Activated T-cell treated with anti-CD3 and anti-CD28 coated beads for 48 hours (primary cell): ENCODE measurements at places on chromosomes 4 and X.

GRCh38 chr4:144645102-144645630 is 790 bp upstream of the HHIP start:
- no peak for DNase-seq

DNA sequence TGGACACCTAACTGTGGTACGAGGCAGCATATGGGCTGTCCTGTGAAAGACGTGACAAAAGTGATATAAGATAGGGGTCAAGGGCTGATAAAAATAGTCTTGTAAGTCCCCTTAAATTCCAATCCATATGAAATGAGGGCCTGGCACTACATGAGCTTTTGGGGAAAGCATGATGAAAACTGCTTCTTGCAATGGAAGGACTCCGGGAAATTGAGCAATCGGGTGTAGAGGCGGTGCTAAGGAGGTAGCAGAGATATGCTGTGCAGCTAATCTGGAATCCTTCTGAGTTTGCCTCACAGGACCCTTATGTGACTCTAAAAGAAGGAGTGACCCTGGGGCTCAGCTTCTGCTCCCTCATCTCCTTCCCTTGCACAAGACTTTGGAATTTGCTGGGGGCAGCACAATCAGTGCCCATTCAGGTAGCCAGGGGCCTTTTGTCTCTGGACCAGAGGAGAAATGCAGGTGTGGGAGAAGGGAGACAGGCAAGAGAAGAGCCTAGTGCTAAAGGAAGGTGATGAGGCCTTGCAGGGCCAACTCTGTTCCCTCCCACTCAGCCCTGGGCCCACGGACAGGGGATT is 12.8 kb downstream of the CLDN2 start:
- DNase-seq: no peak

GRCh38 chr4:8039290-8039689 is 99.6 kb upstream of the AFAP1 start:
- no peak for DNase-seq

GRCh38 chr4:93289241-93289640 is 539.3 kb upstream of the ATOH1 start:
- no peak for DNase-seq

- DNase-seq: no peak
These were observed 734 bp upstream of the GALNT7 start for GRCh38 chr4:173167758-173168395.

- DNase-seq: no peak
These were observed 5.2 kb downstream of the DHRSX start for GRCh38 chrX:2495595-2495994.

DNA sequence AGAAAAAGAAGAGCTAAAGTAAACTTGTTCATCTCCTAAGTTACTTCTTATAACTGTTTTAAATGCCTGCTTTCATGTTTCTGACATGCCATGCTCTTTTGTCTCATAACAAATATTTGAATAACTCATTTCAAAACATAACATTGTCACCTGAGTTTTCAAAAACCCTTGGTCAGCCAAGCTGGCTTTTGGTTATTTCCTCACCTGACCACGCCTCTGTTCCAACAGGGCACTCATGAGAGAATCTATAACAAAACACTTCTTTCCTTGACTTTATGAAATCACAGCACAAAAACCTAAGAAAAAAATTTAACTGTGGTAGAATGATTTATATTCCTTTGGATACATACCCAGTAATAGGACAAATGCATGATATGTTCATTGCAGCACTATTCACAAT is 172.9 kb upstream of the GALNT7 start:
- DNase-seq: no peak

DNA sequence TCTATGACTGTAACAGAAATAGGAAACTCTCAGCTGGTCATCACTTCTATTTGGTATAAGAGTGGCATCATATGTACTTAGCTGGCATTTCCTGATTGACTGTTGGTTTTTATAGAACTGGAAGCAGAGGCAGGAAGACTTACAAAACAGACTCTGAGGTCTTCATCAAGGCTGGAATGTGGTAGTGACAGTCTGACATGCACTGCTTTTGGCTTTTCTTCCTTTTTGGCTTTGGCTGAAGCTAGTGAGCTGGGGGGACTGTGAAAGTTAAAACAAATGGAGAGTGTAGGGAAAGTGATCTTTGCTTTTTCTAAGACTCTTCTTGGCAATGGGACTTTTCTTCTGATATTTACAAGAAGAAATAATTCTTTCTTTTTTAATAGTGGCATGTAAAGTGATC is 121.1 kb upstream of the SLC4A4 start:
- DNase-seq: no peak

DNA sequence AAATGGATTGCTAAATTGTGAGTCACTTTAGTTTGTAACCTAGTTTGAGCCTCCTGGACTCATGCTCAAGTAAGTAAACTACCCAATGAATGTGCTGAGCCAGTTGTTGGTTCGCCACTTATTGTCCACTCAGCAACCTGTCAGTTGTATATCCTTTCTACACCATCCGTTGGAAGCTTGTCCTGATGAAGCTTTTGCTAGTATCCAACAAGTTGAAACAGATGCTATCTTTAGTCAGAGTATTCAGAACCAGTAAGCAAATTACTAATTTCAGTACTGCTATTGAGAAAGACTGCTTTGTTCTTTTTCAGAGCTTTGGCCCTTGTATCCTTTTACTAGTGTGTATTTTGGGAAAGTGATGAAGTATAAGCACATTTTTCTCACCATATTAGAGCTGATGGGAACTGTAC is 4.3 kb upstream of the NAA15 start:
- no peak for DNase-seq

GRCh38 chrX:97527725-97528124 is 644.0 kb downstream of the RPA4 start:
- no peak for DNase-seq

DNA sequence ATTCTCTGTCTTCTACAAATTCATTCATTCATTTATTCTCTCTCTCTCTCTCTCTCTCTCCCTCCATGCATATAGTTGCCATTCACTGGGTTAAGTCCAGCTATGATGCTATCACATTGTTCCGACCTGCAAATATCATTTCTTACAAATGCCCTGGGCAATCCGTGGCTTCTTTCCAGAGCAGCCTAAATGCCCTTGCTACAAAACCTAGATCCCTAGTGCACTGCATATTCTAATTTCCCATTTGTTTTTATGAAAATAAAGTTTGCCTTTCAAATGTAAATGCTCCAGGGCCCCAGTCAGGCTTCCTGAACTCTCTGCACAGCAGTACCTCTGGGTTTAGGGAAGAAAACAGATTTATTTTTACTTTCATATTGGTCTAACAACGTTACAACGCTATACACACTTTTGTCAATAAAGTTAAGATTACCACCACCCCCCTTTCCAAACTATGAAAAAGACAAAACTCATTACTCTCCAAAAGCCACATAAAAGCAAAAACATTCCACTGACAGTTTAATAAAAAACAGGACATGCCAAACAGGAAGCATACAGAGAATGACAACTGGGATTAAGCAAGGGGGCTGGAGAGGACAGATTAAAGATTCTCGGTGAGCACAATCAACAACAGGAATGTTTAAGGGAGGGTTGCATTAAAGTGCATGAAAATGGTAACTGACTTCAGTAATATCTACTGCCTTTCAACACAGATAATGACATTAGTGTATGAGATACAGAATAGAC is 104.3 kb downstream of the USP46 start:
- DNase-seq: no peak

DNA sequence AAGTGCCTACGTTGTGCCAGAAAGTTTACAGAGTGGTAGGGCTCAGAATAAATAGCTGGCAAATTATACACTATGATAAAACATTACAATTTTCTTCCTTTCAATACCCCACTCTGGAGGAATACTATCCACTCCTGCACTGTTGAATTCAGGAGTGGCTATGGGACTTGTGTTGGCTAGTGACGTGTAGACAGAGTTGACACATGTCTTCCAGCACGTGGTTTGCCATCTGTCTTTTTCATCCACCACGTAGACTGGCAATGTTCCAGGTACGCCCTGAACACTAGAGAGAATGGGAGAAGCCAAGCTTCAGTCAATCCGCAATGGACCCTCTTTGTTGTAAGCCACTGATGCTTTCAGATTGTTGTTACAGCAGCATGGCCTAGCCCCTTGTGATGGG is 168.8 kb upstream of the RBPJ start:
- DNase-seq: no peak
